ENCODE measurements at places on chromosomes 2 and 18. TPM values are rescaled to one million over a fixed set of nuclear protein-coding genes. Genes with fewer than 3 reads are reported as not detected.

- DNase-seq, result no peak
Measured at GRCh38 chr2:180062178-180062577, 55.1 kb upstream of the CWC22 start.

- DNase-seq, result no peak
Measured at GRCh38 chr18:12479536-12479935, 71.8 kb downstream of the PRELID3A start.

GRCh38 chr2:102986826-102987490, 225.1 kb downstream of the TMEM182 start:
- no peak for DNase-seq

HTRA2 gene
- total RNA-seq, result 44.3 TPM

GRCh38 chr18:58635891-58636290, 7.0 kb upstream of the ALPK2 start:
- DNase-seq, result no peak

SLC4A1AP gene
- total RNA-seq, result 19.8 TPM

CABYR gene
- 8.4 TPM for total RNA-seq

- no peak for DNase-seq
Measured at GRCh38 chr2:139813340-139813739, 1033.2 kb upstream of the NXPH2 start.

DNA sequence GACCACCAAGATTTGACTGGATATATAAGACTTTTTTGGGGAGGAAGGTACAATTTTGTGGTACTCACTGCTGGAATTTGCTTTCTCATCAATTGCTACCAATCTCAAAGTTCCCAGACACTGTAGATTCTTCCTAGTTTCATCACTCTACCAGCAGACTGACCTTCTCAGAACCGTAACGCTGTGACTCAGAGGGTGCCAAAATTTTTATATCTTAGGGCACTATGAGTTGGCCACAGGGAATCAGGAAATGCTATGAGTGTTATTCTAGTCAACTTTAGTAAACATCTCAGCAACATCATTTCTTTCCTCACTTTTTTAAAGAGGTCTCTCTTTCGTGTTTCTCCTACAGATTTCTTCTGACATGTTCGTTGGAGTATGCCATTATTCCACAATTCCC, 499.0 kb downstream of the TMX3 start:
- no peak for DNase-seq

MOGAT1 gene
- total RNA-seq, result 0.26 TPM

DNA sequence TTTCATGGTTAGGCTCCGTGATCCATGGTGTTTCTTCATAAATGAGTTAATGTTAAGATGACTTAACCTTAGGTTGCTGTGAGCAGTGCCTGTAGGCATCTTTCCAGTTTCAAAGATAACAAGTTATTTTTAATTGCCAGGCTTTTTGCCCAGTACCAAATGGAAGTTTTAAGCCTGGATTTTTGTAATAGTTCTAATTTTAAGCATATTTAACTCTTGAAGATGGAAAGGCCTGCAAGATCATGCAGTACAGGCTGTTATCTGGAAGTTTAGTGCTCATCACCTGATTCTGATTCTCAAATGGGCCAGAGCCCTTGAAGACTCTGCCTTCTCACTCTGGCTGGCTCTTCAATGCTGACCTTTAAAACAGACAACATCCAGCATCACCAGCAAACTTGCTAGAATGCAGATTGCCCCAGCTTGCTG, 141.3 kb downstream of the NCK2 start:
- DNase-seq, result no peak

GRCh38 chr2:8851811-8852560, 14.6 kb upstream of the KIDINS220 start:
- DNase-seq, result no peak

GRCh38 chr2:199662255-199662654, 188.7 kb downstream of the FTCDNL1 start:
- DNase-seq, result no peak

BIN1 gene
- total RNA-seq, result 182 TPM

GRCh38 chr2:223396993-223397392, 205.2 kb downstream of the SCG2 start:
- DNase-seq, result no peak

GRCh38 chr2:175726223-175726622, 275.8 kb downstream of the LNPK start:
- DNase-seq, result no peak

DNA sequence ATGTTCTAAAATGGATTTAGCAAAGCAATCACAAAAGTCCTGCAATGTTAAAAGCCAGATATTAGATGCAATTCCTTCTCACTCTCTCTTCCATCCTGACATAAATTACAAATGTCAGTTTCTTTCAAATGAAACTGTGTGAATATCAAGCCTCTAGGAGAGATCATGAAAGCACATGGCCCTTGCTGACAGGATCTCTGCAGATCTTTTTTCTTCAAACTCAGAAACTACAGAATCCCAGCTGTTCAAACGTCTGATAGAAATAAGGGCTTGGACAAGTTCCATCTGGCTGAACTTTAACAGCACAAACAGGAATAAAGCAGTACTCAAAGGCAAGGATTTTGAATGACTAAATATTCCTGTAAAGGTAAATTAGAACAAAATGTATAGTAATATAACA, 47.6 kb downstream of the PDE1A start:
- no peak for DNase-seq

HOXD9 gene
- total RNA-seq, result 0.56 TPM

GRCh38 chr2:176814740-176815367, 397.7 kb upstream of the HNRNPA3 start:
- DNase-seq, result no peak

DNA sequence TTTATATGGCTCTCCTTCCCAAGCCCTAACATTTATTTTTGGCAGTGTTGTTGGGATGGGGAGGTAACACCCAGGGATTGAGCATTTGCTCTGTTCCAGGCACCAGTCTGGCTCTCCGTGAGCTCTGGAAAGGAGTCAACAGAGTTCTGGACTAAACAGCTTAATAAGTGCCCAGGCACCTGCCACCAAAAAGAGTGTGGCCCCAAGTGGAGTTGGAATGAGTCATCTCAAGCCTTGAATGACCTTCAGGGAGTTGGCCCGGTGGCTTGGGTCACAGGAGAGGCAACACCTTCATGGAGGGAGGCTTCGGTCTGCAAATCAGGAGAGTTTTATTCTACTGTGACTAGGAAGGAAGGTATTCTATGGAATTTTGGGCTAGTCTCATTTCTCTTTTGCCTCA, 203.2 kb downstream of the DLGAP1 start:
- DNase-seq, result no peak

DNA sequence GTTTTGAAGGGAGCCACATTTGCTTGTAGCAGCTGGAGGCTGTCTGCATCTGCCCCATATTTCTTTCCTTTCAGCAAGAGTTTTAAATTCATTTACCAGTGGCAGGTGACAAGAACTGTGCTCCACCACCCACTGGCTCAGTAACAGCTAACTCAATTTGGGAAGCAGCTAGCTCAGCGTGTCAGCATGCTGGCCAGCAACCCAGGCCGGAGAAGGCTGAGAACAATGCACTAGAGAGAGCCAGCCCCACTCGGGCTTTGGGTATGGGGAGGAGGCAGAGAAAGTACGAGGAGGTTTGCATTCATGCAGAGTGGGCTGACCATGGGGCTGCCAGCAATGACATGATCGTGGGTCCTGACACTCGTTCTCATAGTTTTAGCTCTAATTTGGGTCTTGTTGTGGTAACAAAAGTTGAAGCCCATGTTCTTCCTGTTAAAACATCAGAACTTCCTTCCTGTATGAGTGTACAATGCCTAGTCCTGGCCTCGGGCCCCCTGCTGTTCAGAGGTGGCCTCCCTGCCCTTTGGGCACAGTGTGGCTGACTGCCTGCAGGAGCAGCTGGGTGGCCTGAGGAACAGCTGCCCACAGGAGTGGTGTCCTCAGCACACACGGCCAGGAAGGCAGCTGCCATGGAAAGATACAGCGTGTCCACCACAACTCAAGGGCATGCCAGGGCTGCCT, 23.0 kb downstream of the CDC42EP3 start:
- peak; percentile 26 for DNase-seq

- no peak for DNase-seq
Measured at GRCh38 chr18:28635530-28635929, 458.6 kb upstream of the CDH2 start.

RIT2 gene
- not detected for total RNA-seq

HOXD12 gene
- not detected for total RNA-seq

CDH20 gene
- not detected for total RNA-seq

COL4A4 gene
- total RNA-seq, result 0.15 TPM

FKBP7 gene
- 15.5 TPM for total RNA-seq

GRCh38 chr2:34104601-34105000, 505.5 kb upstream of the FAM98A start:
- DNase-seq, result no peak

DNA sequence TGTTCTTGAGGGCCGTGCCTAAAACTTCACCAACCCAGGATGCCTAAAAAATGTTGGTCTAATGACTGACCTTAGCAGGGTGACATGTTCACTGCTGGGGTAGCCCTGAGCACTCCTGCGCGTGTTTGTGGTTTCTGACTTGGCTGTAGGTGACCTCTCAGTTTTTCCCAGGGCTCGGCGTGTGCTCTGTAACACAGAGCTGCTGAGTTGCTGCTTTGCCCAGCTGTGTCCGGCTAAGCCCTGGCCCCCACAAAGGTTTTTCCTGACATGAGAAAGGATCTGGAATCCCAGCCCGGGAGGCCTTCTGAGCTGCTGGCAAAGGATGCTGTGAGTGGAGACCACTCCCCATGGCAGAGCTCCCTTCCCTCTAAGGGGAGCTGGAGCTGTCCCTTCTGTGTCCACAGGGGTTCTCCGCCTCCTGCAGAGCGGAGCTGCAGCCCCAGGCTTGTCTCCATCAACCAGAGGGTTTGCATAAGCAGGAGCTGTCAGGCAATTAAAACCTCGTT, 52.7 kb downstream of the CRIM1 start:
- peak; percentile 38 for DNase-seq

- DNase-seq, result no peak
Measured at GRCh38 chr2:118321432-118322105, 233.3 kb downstream of the INSIG2 start.

DNA sequence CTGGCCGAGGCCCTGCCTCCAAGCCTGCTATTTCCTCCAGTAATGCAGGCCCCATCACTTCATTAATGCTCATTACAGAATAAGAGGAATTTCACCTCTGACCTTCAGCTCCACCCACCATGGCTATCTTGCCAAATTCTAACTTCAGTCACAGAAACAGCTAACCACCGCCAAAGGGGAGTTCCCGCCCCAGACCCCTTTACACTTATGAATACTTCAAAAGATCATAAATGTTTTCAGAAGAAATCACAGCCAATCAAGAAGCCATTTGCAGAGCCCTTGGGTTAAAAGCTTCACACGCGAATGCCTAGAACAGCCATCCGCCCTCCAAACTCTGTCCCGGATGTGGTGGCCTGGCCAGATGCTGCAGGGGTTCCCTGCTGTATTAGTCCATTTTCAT, 73.8 kb upstream of the TWIST2 start:
- no peak for DNase-seq

MYO7B gene
- 0.90 TPM for total RNA-seq

DNA sequence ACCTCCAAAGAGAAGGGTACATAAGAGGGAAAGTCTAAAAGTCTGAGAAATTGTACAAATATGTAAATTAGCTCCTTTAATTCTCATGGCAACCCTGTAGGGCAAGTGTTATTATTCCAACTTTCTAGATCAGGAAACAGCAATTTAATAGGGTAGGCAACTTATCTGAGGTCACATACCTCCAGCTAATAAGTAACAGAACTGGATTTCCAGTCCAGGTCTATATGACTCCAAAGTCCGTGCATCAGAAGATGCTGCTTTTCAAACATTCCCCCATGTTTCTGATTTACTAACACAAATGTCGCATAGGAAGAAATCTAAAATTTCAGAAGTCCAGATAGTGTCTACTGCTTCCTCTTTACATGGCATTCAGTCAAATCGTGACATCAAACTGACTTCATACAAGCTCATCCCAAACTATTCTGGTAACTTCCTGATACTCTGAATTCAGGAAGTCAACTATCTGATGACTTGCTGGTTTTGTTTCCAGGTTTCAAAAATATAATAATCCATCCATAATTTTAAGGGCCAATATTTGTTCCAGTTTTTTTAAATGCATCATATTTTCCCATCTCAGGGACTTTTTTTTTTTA, 419.3 kb upstream of the ACVR2A start:
- DNase-seq, result no peak

DNA sequence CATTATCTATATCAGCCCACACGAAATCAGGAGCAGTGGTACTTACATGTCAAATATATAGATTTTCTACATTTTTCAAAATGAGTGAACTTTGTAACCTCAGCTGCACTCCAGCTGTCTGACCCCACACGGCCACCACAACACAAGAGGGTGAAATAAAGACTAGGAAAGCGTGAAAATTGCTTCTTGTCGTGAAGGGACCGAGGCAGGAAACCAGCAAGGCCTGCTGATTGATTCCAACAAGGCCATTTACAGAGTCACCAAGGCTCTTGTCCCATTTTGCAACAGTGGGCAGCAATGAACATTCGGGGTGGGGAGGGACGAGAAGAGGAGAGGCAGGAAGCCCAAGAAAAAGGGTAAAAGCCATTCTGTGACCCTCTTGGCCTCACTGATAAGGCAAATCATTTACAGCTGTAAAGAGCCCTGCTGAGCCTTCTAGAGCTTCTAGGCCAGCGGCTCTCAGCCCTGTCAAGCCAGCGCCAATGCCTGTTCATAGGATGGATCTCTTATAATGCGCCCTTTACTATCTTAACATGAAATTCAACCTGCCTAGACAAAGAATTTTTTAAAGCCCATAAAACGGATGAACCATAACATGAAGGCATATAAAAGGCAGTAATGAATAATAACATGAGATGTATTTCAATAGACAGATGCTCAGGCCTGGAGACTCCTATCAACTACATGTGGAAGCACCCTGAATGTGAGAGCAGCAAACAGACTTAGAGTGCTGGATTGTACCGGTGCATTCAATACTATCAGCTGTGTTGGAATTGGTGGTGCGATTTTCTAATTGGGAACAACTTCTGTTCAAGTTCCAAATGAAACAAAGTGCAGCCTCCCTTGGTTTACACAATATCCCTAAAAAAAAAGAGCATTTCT, 269.0 kb downstream of the CDCA7 start:
- DNase-seq, result no peak

DNA sequence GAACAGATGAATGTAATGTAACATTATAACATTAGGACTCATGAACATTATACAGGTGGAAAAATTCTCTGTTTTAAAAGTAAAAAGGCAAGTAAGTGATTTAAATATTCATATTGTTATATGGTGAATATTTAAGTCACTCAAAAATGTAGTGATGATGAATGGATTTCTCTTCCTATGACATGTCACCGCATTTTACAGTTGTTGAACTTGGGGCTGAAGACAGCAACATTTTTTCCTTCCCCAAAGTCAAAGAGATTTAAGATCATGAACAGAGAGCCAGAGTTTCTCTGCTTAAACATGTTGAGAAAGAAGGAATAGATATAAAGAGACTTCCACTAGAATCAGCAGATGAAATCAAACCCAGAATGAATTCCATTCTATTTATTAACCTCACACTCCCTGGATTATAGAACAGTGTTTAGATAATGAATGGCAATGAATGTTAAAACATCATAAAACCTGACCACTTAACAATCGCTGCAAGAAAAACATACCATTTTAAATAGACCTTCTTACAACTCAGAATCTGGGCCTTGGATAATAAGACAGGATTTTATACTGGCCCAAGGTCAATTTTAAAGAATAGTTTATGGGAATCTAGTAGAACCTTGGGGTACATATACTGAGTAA, 163.6 kb upstream of the SIX2 start:
- DNase-seq, result no peak

Data from endothelial cell (in vitro differentiated cells).